ENCODE measurements at places on chromosomes 6 and 20.
A peak's percentile ranks its signal among the peaks of the same experiment; 100 is the strongest.

DNA sequence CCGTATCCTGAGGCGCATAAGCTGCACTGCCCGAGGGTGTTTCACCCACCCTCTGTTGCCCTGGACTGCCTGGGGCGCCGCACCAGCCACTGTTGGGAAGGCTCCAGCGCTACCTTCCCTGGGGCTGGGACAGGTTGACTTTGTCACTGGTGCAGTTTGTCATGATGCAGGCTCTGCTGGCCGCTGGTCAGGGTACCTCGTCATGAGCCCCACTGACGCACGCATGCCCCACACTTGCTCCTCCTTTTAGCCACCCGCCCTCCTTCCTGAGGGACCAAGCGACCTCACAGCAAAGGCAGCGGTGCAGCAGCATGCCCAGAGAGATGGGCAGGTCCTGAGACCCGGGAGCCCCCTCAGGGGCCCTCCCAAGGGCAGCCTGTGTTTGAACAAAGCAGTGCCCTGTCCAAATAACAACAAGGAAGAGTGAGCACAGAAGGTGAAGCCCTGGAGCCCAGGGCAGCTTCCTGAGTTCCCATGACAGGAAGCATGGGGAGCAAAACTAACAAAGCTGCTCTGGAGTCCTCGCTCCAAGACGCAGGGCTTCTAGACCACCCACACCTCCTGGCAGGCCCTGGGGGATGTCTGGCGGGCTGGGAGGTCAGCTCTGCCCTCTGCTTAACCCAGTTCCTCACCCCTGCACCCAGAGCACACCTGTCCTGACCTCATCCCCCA, 50.1 kb upstream of the SMOC2 start:
- DNase-seq, result no peak

GRCh38 chr20:10928841-10929421, 255.1 kb upstream of the JAG1 start:
- DNase-seq, result no peak

GRCh38 chr20:31977080-31977479, 9.1 kb downstream of the XKR7 start:
- DNase-seq, result no peak

- DNase-seq, result no peak
These were observed 360.0 kb downstream of the CD83 start for GRCh38 chr6:14477559-14477958.

DNA sequence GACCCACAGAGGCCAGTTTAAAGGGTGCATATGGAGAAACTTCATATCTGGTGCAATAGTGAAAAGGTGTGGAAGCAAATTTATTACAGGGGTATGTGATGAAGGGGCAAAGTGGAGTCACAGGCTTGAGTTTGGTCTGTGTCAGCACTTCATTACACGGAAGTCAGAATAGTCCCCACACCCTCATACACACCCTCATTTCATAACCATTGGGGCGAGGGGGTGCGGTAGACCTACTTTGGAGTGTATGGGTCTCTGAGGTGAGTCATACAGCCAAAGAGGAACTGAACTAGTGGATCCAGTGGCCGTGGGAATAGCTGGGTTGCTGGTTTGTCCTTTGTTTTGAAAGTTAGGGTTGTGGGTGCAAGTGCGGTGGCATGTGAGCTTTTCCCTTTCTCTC, 3.3 kb downstream of the TM9SF4 start:
- no peak for DNase-seq

- DNase-seq, result no peak
These were observed 7.2 kb downstream of the BTBD9 start for GRCh38 chr6:38632490-38632889.

DNA sequence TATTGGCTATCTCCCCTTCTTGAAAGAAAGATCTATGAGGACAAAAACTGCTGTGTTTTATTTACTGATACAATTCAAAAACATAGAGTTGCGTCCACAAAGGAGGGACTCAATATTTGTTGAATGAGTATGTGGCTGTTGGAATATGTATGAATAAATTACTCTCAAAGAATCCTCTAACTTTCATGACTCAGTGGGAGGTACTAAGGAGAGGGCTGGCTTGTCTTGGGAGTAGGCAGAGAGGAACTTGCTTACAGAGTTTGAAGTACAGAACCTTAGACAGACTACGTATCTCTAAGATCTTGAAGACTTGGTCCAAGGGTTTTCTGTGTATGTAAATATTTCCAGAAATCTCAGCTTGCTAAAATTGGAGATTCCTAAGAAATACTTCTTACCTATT, 504.0 kb upstream of the PTCHD4 start:
- DNase-seq, result peak; percentile 5

GRCh38 chr20:3407771-3408637, 535 bp upstream of the DNAAF9 start:
- no peak for DNase-seq

DNA sequence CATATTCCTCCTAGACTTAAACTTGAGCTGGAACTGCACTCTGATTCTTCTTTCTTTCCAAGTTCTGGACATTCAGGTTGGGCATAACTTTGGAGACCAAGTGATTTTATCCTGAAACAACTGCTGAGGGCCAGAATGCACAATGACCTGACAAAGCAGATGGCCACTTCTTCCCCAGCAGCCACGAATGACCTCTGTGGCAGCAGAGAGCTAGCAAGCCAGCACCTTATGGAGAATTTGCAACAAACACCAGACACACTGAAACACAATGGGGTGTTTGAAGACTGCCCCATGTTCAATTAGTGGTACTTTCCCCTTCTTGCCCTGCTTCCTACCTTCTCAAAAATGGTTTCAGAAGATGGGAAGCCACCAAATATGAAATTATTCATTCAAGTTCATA, 4.2 kb upstream of the TENT5A start:
- DNase-seq, result no peak

DNA sequence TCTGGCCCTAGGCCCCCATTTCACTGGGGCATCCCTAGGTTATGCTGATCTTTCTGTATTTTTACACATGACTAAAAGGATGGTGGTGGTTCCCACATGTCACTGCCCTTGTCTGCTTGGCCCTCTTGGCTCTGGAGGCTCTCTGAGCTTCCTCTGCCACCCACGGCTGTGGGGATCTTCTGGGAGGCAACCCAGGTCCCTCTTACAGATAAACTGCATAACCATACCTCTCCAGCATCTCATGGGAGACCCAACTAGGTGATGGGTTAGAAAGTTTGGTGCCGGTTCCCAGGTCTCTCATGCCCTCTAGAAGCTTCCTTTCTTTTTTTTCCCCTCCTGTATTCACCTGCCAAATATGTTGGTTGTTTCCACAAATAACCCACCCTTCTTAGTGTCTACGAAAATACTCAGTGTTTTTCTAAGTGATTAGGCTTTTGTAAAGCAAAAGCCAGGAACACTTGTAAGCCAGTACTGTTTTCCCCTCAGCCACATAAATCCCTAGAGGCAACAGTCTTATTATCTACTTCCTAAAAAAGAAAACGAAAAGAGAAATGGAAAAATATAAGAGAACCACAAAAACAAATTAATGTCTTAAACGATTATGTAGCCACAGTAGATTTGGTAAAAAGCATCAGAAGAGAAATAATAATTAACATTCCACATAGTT, 71.7 kb upstream of the SMLR1 start:
- DNase-seq, result no peak

GRCh38 chr20:1094751-1095150, 23.7 kb upstream of the PSMF1 start:
- no peak for DNase-seq

- no peak for DNase-seq
These were observed 44.4 kb upstream of the ZNF337 start for GRCh38 chr20:25741088-25741487.

- peak; percentile 80 for DNase-seq
These were observed 111.3 kb downstream of the LY86 start for GRCh38 chr6:6699741-6700367.

GRCh38 chr20:57625181-57625958, 5.1 kb upstream of the ZBP1 start:
- no peak for DNase-seq

GRCh38 chr20:4138056-4138455, 122.7 kb upstream of the RNF24 start:
- no peak for DNase-seq

- DNase-seq, result no peak
These were observed 52.6 kb upstream of the GCM1 start for GRCh38 chr6:53201270-53201669.

All from AG04449 (cell line).